Activated CD4-positive, alpha-beta T cell treated with anti-CD3 and anti-CD28 coated beads for 36 hours (primary cell): ENCODE measurements at places on chromosomes 5 and 9.

DNA sequence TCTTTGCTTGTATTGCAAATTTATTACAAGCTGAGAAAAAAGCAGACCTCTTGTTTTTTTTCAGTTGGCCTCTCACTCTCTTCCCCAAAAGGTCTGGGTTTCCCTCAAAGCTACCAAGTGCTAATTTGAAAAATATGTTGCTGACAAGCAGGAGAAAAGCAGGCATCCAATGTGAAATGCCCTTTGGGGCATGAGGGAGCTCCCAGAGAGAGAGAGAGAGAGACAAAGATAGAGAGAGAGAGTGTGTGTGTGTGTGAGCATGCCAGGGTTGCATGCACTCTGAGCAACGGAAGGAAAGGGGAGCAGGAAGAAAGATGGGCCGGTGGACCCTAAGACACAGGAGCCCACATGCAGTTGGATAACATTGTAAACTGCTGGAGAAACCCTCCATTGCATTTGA lies 358.4 kb downstream of the TMEM38B start:
- DNase-seq: no peak

DNA sequence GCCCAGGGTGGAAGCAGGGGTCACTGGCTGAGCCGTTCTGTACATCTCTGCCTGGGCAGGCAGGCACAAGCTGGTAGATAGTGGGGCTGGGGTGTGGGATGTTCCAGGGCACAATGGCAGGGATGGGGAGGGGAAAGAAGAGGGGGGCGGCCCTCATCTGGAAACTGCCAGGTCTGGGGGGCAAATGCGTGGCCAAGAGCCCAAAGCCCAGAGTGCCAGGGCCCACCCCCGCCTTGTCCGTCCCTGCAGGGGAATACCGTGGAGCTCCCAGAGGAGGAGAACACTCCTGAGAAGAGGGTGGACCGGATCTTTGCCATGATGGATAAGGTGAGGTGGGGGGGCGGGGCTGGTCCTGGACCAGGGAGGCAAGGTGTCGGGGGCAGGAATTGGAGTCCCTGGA lies 42.7 kb upstream of the HMCN2 start:
- no peak for DNase-seq

- DNase-seq: no peak
Observed at GRCh38 chr5:81827500-81827899, 76.6 kb upstream of the SSBP2 start.

DNA sequence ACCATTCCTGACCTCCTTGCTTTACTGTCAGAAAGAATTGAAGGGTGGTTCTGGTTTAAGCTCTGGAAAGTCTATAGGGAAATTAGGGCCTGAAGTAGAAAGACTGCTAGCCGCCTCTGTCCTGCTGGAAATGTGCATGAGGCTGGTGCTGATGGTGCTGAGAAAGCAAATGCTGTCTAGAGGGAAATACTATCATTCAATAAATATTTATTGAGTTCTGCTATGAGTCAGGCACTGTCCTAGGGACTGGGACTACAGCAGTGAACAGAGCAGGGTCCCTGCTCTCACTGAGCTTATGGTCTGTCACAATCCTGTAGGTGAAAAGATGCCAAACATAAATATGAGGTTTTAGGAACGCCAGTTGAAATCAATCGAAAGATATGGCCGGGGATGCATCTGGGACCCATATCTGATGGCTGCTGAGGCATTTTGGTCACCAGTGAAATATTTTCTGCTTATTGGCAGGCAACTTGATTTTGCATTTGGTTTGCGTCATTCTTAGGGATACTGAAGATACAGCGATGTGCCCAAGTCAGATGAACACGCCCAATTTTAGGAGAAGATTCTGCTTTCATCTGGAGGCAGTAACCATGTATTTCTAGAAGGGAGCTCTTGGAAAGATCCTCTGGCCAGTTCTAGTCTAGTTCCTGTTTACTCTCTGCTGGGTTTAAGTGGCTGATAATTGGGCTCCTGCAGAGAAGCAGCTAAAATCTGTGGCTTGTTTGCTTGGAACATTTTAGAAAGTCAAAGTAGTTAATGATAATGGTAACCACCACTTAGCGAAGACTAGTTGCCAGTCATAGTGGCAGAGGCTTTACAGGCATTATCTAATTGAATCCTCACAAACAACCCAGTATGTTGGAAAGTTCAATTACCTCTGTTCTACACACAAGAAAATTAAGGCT lies 73.3 kb downstream of the INSYN2B start:
- DNase-seq: no peak

- DNase-seq: no peak
Observed at GRCh38 chr5:69043655-69043996, 50.2 kb upstream of the SLC30A5 start.

- no peak for DNase-seq
Observed at GRCh38 chr5:178470760-178471025, 119.5 kb downstream of the COL23A1 start.

DNA sequence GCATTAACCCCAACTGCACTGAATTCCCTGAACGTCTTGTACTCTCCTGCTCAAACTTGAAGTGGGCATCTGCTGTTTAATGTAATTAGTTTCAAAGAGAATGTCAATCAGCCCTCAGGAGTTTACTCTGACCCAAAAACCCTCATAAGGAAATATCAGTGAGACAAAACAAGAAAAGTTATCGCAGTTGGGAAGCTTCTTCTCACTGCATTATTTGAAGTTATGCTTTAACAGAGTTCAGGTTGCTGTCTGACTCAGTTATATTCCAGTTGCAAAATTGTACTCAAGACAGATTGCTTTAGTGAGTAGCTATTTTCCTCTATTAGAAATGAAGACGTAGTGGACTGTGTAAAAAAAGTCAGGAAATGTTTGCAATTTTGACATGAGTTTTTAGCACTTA lies 52.1 kb downstream of the PPIC start:
- no peak for DNase-seq

- DNase-seq: no peak
Observed at GRCh38 chr5:103648086-103648485, 85.5 kb upstream of the NUDT12 start.
